Activated naive CD4-positive, alpha-beta T cell (primary cell): ENCODE measurements at places on chromosomes 2 and 18.
A peak's percentile ranks its signal among the peaks of the same experiment; 100 is the strongest.

DNA sequence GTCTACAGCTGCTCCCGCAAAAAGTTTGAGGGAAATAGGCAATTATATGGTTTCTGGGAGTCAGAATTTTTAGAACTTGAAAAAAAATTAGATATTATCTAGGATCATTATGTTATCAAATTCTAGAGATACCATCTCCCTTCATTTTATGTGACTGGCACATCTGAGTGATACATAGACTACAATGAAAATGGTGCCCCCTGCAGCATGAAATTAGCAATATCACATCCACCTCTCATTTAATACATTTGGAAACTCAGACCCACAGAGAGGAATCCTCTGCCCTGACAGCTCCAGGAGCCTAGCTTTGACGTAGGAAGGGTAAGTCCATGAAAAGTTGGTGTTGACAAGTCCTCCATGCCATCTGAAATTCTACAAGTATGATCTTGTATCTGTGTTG, 381.6 kb downstream of the SUCLG1 start:
- no peak for DNase-seq

DNA sequence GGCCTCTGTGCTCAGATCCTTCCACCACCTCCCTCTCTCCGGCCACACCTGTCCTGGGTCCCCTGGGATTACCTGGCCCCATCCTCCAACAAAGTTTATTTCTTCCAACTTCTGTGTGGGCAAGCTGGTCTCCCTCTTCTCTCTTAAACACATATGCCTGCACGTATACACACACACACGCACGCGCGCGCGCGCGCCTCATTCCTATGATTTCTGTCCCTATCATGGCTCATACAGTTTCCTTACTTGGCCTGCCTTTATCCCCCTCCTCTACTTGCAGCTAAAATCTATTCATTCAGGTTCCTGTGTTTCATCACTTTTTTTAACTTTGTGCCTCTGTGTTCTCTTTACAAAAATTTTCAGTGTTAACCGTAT, 96.4 kb downstream of the LOXHD1 start:
- DNase-seq = no peak

DNA sequence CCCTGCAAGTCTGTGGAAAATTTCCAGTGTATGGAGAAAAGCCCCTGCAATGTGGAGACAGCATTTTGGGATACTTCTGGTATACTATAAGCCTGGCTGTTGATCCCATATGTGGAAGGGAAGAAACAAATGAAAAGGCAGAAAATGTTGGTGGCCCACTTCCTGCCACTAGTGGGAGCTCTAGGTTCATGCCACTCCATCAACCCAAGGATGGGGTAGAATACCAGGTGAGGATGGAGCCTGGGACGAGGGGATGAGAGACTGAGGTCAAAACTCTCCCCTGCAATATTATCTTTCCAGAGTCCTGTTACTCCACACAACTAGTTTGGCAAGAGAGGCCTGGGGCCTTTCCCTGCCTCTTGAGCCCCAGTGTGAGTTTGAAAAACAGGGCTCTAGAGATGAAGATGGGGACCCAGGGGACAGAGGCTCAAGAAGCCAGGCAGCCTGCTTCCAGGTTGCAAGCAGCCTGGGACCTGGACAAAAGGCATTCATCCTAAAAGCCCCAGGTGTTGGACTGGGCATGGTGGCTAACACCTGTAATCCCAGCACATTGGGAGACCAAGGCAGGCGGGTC, 31.9 kb downstream of the BMP10 start:
- no peak for DNase-seq

- DNase-seq = no peak
Measured at GRCh38 chr2:72886505-72887031, 640 bp upstream of the SPR start.

GRCh38 chr2:200590090-200590489, 4.3 kb downstream of the AOX1 start:
- no peak for DNase-seq

DNA sequence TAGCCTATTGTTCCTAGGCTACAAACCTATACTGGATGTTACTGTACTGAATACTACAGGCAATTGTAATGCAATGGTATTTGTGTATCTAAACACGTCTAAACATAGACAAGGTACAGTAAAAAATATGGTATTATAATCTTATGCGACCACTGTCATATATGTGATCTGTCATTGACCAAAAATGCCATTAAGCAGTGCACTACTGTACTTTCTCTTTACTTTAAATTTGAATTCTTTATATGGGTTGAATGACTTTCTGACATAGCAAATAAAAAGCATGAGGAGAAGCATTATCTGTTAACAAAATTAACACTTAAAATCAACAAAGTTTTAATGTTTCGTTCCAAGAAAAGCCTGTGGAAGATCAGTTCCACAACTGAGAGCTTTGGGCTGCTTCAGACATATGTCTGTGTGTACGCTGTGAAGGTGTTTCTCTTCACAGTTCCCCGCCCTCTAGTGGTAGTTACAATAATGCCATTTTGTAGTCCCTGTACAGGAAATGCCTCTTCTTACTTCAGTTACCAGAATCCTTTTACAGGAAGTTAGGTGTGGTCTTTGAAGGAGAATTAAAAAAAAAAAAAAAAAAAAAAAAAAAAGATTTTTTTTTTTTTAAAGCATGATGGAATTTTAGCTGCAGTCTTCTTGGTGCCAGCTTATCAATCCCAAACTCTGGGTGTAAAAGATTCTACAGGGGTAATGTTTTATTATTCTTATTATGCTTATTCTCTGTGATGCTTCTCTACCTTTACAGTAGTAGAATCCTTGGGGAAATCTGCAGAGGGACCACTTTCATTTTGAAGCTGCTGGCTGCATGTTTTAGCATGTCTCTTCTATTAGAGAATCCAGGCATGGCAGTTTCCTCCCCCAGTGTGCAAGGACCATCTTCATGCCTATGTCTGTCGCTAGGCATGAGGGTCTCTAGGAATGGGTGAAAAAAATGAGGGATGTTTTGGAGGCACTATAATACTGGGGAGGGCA, 54.5 kb downstream of the SCN2A start:
- DNase-seq = no peak

DNA sequence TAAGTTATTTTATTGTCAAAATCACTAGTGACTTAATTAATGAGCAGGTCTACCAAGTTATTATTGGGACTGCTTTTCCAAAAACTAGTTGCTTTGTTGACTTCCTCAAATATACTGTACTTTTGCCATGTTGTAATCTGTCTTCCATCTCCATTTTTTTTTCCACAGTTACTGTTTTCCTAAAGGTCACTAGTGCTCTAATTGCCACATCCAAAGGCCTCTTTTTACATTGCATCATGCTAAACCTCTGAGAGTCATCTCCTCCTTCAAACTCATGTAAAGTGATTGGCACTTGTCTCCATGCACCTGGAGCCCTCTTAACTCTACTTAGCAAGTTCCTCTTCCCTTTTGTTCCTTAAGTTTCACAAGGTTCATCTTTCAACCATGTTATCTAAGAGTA, 11.8 kb downstream of the PMAIP1 start:
- no peak for DNase-seq

DNA sequence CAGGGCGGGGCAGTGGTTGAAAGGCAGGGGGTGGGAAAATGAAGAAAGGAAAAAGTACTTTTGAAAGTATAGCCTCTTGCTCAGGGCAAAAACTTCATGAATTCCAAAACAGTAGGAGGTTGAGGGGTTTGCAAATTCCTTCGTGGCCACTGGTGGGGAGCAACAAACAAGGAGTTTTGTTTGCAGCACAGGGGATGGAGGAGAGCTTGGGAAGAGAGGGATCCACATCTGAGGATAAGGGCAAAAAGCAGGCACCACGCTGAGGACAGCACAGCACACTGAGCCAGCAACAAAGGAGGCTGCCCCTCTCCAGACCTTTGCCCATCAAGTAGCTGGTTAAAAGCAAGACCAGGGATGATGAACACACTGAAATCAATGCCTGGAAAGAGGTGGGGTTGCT, 148.9 kb downstream of the TCF4 start:
- no peak for DNase-seq

GRCh38 chr2:201913201-201913600, 106.9 kb downstream of the CDK15 start:
- DNase-seq = no peak

GRCh38 chr2:119387381-119388129, 20.8 kb downstream of the DBI start:
- no peak for DNase-seq

- DNase-seq = no peak
Measured at GRCh38 chr2:45889620-45890370, 238.3 kb downstream of the PRKCE start.

DNA sequence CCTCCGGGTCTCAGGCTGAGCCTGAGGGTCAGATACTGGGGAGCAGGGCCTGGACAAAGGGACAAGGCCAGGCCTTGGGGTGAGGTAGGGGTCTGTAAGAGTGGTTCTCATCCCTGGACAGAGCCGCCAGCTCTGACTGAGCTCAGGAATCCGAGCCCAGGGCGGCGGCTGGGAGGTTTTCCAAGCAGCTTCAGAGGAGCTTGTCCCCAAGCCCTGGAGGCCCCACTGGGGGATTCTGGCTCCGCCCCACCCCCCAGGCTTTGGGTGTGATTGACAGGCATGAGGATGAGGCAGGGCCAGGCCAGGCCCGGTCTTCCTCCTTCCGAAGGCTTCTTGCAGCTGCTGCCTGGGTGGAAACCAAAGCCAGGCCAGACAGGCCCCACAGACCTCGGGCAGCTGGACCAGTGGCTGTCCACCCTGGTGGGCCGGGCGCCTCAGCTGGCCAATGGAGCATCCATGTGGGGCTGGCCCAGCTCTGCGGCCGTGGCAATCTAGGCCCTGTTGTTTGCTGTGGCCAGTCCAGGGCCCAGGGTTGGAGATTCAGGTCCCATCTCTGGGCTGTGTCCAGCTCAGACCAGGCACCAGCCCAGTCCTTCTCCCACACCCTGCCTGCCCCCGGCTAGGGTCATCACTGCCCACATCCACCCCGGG, 23.1 kb upstream of the GPC1 start:
- no peak for DNase-seq

- DNase-seq = no peak
Measured at GRCh38 chr2:197210430-197210829, 100.2 kb downstream of the ANKRD44 start.

DNA sequence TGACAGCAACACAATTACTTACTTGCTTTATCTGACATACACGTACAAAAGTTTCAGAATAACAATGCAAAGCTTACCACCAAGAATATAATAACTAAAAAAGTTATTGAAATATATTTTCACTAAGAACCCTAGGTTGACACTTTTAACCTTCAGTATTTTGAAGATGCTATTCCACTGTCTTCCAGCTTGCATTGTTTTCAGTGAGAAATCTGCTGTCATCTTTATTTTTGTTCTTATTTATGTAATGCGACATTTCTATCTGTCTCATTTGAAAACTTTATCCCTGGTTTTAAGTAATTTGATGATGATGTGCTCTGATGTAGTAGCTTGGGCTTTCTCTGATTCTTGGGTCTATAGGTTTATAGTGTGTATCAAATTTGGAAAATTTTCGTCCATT, 165.0 kb upstream of the SMIM21 start:
- DNase-seq = no peak

DNA sequence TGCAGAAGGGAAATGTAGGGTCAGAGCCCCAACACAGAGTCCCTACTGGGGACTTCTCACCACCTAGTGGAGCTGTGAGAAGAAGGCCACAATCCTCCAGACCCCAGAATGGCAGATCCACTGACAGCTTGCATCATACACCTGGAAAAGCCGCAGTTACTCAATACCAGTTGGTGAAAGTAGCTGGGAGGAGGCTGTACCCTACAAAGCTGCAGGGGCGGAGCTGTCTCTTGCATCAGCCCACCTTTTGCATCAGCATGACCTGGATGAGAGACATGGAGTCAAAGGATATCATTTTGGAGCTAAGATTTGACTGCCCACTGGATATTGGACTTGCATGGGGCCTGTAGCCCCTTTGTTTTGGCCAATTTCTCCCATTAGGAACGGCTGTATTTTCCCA, 237.3 kb downstream of the CALCRL start:
- no peak for DNase-seq

DNA sequence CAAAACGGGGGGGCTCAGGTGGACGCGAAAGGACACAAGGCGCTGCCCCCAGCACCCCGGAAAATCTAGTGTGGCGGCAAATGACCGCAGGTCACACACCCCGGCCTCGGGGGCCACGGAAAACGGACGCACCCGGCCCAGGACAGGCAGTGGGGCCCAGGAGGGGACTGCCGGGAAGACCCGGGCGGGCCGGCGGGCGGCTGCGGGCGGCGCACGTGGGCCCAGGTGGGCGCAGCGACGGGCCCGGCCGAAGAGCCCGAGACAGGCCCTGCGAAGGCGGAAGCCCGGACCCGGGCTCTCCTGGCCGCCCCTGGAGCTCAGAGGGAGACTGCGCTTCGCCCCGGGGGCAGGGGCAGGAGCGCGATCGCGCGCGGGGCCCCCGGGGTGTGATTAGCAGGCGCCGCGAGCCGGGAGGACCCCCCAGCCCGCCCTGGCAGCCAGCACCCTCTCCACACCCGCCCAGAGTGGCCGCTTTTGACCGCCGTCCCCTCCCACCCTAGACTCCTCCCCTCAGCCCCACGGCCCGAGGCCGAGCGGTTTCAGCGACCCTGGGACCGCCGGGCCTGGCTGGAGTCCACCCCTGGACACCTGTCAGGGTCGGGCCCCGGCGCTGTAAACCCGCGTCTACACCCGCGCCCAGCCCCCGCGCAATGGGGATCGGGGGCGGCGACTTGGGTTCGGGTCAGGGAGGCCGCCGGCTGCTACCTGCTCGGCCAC, 773 bp downstream of the MBP start:
- no peak for DNase-seq

DNA sequence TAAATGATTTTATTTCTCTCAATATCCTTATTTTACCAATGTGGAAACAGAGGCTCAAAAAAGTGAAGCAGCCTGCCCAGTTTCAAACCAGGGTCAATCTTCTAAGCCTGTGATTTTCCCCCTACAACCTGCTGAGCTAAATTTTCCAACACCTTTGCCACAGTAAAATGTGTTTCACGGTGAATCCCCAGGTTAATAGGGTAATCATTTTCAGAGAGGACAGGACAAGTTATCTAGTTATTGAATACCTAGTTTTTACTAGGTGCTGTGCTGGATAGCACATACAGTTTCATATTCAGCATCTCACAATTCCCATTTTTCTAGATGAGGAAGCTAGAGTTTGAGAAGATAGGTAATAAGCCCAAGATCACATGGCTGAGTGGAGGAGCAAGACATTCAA, 236.6 kb downstream of the PTH2R start:
- no peak for DNase-seq

- DNase-seq = peak; percentile 22
Measured at GRCh38 chr18:70781860-70782453, 493.1 kb downstream of the SOCS6 start.

- DNase-seq = no peak
Measured at GRCh38 chr2:30753630-30754029, 53.6 kb downstream of the CAPN13 start.
